ENCODE measurements at places on chromosomes 1 and 21.

DNA sequence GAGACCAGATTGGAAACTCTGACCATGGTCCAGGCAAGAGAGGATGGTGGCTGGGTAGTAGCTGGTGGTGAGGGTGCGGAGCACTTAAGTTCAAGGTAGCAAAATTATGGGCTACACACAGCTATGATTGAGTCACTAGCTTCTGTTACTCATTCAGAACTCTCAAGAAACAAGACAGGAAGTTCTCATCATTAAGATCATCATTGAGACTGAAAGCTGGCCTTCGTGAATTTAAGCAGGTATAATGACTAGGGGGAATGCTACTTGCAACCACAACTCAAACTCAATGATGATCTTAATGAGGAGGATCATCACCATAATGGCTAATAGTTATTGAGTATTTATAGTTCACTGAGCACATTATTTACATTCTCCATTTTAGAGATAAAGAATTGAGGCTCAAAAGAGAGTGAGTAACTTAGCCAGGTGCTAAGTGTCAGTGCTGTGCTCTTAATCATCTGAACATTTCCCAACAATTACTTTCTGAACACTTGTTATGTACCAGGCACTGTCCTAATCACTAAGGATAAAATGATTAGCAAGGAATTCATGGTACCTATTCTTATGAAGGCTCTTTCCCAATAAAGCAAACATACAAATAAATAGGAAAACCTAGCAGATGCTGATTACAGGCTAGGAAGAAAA is 286.3 kb upstream of the C1orf105 start:
- DNase-seq: no peak

DNA sequence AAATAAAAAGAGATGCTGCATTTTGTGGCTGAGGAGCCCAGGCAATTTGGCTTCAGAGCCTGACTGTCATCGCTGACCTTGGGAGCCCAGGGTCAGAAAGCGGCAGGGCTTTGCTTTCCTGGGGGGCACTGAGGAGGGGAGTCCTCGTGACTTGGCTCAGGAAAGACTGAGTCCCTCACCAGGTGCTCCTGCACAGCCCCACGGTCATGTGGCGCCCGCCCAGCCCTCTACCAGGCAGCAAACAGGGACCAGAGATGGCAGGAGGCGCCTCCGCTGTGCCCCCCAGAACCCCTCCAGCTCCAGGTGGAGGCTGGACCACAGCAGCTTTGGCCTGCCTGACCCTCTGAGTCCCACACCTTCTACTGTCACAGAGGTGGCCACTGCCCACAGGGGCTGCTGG is 13.2 kb downstream of the EFHD2 start:
- DNase-seq: no peak

DNA sequence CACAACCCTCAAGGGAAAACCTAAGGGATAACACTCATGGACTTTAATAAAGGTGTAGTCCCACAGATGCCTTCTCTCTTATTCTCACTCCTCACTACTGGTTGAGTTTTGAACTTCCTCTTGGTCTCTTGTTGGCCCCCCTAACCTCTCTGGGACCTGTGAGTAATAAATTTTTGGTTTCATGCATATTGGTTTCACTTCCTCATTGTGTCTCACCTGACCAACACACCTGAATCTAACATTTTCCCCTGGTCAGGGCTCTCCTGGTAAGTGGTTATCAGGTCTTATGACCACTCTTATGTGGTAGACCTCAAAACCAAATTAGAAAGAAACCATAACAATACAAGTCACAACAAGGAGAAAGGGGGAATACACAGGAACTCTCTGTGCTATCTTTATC is 60.5 kb upstream of the PRMT6 start:
- DNase-seq: no peak

DNA sequence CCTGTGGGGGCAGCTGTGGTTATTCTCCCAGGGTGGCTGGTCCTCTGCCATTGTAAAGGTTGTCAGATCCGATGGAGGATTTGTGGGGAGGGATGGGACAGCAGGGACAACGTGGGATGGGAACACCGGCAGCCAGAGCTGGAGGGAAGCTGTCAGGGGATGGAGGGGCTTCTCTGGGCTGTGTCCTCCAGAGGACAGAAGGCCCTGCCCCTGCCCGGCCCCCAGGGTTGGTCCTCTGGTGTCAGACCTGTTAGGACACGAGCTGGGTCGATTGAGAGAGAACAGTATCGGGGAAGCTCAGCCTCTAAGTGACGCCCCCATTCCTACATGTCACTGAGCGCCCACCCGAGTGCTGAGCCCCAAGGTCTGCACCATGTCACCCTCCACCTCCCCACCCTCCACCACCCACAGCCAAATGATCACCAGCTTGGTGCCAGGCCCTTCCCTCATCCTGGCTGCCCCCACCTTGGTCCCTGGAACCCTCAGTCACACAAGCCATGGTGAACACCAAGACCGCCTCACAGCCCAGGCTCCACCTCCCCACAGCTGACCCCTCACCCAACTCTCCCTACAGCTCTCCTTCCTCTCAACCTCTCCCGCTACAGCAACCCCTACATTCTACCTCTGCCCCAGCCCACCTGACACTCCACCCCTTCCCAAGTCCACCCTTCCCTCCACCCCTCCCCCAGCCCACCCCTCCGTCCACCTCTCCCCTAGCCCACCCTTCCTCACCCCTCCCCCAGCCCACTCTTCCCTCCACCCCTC is 244.4 kb downstream of the MATN1 start:
- no peak for DNase-seq

DNA sequence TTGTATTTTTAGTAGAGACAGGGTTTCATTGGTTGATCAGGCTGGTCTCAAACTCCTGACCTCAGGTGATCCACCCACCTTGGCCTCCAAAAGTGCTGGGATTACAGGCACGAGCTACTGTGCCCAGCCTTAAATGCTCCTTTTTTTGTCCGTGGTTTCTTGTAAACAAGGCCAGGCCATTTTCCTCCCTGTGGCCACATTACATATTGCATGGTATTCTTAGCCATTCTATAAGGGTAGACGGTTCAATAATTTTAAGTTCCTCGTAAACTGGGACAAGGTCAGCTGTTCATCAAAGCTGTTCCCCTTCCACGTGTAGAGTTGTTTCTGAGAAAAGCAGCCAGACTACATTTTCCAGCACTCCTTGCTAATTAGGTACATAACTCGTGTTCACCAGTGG is 10.3 kb upstream of the LUZP1 start:
- no peak for DNase-seq
